Astrocyte (in vitro differentiated cells and primary cell): ENCODE measurements at places on chromosomes 7 and 10. TPM values are rescaled to one million over a fixed set of nuclear protein-coding genes. Genes with fewer than 3 reads are reported as not detected.
A peak's percentile ranks its signal among the peaks of the same experiment; 100 is the strongest.

DNA sequence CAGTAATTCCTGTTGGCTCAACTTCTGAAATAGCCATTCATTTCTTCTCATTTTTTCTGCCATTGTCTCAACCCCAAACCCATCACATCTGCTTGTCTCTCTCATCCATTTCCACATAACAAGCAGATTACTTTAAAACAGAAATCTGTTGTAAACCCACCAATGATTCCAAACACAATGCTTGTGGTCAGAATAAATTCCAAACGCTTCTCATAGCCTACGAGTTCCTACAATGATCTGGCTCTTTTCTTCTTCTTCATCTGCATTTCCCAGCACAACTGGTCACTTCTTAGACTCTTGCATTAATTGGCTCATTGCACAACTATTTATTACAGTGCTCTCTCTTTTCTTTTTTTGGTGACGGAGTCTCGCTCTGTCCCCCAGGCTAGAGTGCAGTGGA, 364.1 kb downstream of the GATA3 start:
- H3K27me3 ChIP-seq: no peaks in the 10 kb centered on the region
- H3K27ac ChIP-seq: peak overlapping the region; percentile 30
- H3K36me3 ChIP-seq: no peaks in the 10 kb centered on the region
- no peak overlapping the region for H3K4me3 ChIP-seq
- peak; percentile 98 for DNase-seq
- no peaks in the 10 kb centered on the region for H3K4me1 ChIP-seq

DNA sequence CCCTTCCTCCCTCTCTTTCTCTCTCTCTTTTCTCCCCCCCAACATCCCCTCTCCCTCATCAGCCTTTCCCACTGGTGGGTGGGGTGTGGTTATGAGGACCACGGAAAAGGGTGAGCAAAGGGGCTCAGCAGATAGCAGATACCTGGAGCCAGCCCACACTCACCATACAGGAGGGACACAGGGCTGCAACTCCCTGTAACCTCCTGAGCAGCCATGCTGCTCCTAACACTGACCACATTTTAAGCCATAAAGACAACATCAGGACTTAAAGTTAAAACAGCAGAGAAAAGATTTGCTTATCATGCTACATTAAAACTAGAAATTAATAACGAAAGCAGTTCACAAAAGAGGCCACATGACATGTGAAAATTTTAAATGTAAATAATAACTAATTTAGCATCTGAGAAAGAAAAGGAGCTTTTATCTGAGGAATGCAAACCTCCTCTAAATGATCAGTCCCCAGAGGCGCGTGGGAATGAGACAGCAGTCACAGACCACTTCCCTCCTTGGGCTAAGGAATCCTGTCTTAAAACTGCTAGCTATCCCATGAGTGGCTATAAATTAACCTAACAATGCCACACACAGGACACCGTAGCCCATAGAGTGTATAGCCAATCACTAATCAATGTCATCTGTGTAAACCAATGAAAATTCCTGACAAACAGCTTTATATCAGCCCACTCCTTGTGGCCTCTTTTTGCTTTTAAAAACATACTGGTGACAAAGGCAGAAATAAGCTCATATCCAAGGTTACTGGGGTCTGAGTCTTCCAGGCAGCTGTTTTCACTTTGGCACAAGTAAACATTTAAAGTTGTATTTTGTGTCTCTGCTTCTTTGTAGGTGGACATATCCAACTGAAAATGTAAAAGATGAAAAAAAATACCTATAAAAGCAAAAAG, 33.3 kb downstream of the PKD1L1 start:
- no peaks in the 10 kb centered on the region for H3K27me3 ChIP-seq
- H3K36me3 ChIP-seq: no peaks in the 10 kb centered on the region
- DNase-seq: no peak

DNA sequence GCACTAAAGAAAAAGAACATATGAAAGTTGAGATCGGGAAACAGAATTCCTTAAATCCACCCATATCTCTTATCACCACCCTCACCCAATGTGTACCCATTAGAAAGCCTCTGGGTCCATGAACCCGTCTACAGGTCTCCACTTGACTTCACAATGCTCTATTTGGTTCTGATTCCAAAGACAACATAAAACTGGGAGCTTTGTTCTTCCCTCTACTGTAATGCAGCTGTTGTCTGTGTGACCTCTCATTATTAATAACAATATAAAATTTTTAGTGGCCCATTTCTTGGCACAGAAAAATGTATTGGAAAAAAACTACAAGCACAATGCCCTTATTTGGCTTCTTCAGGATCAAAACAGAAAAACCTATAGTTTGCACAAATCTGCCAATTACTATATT, 30.0 kb downstream of the DOCK4 start:
- H3K4me1 ChIP-seq: no peaks in the 10 kb centered on the region
- no peak overlapping the region for H3K4me3 ChIP-seq
- H3K27ac ChIP-seq: no peak overlapping the region
- no peaks in the 10 kb centered on the region for H3K36me3 ChIP-seq
- H3K27me3 ChIP-seq: no peaks in the 10 kb centered on the region

DNA sequence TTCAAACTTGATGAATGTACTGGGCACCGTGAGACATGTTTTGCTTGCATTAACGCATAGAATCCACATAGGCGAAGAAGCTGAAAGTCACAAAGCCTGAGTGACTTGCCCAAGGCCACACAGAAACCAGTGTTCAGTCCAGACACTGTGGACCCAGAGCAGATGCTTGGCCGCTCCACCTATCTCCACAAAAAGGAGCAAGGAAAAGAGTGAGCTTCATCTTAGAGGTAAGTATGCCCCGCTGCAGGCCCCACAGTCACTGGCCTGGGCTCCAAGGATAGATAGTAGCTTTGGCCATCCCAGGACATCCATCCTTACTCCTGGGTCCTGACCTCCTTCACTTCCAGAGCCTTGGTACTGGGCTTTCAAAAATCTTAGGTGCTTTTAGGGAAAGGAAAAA, 60.1 kb upstream of the SAMD8 start:
- H3K4me3 ChIP-seq: no peak overlapping the region
- H3K27me3 ChIP-seq: no peaks in the 10 kb centered on the region
- no peak for DNase-seq
- no peaks in the 10 kb centered on the region for H3K36me3 ChIP-seq

DNA sequence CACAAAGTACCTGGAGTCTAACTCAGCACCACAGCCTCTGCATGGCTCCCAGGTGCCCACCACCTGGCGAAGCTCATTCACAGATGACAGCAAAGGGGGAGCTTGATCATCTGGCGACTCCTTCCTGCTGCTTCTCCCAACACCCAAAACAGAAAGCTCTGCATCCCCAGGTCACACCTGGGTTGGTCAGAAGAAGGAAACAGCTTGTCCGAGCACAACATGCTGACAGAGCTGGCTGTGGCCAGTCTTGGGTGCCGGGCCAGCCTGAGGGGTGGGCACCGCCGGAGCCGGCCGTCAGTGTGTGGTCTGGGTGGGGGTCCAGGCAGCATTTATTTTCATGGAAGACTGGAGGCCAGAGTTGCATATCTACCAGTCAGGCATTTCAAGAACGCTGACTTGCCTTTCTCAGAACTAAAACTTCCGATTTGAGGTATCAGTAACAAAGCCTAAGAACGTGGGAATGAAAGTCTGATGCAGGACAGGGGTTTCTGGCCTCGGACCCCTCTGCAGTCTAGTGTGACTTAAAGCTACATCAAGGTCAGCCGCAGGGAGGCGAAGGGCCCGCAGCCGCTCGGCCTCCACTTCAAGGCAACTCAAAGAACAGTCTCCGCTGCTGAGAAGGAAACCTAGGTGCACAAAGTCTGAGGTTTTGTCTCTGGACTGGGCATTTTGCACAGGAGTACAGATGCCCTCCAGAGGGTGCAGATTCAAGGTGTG, 109.6 kb downstream of the CYTH3 start:
- H3K4me3 ChIP-seq: no peak overlapping the region
- peaks cover 14% of the 10 kb centered on the region for H3K36me3 ChIP-seq
- no peak for DNase-seq
- H3K27ac ChIP-seq: no peak overlapping the region
- H3K4me1 ChIP-seq: peaks cover 2% of the 10 kb centered on the region

PRLHR gene
- not detected in 2 replicates for total RNA-seq

NUTM2E gene
- total RNA-seq: 0.50 TPM in 1 of 2 replicates, not detected in the other

HPS1 gene
- total RNA-seq: 29.0 and 34.7 TPM in 2 replicates

HMX3 gene
- total RNA-seq: not detected in 2 replicates
